ENCODE measurements at places on chromosomes 7 and 10.

DNA sequence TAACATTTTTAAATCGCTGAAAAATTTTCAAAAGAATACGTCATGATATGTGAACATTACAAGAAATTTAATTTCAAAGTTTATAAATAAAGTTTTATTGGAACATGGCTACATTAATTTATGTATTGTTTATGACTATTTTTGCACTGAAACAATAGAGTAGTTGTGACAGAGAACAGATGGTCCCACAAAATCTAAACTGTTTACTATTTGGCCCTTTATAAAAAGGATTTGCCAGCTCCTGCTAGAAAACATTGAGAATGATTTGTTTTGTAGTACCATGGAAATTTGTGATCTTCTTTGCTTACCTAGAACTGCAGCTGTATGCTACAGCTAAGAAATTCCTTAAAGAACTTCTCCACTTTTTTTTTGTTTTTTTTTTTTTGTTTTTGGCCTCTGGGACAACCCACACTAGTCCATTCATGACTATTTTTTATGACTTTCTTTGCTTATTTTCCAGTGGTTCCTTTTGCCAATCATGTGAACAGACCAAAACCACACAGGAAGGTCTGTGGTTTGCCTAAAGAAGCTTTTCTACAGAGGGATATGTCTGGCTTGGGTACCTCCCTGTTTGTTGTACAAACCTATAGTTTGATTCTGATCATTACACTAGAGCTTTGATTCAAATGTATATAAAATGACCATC lies 55.7 kb downstream of the ST7 start:
- no peak for DNase-seq

- no peak for DNase-seq
These were observed 319.3 kb upstream of the GHITM start for GRCh38 chr10:83820033-83820432.

DNA sequence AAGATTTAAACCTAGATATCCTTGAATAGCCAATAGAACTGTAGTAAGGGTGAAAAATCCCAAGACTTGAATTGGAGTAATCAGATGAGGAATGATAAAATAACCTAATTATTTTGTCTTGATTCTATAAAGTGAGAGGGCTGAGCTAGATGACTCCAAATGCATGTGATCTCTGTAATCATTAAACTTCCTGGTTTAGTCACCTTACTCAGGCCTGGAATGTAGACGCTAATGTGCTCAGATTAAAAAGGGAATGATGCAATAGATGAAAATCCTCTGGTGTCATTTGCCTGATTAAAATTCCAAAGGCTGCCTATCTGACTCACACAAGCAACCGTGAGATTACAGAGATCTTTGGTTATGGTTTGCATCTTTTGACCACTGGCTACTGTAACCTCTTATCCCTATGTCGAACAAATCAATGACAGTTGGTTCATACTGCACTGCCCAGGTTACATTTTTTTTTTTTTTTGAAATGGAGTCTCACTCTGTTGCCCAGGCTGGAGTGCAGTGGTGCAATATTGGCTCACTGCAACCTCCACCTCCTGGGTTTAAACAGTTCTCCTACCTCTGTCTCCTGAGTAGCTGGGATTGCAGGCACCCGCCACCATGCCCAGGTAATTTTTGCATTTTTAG lies 2.9 kb upstream of the HKDC1 start:
- DNase-seq, result peak; percentile 55

- no peak for DNase-seq
These were observed 479.1 kb upstream of the ZMIZ1 start for GRCh38 chr10:78589687-78590086.

DNA sequence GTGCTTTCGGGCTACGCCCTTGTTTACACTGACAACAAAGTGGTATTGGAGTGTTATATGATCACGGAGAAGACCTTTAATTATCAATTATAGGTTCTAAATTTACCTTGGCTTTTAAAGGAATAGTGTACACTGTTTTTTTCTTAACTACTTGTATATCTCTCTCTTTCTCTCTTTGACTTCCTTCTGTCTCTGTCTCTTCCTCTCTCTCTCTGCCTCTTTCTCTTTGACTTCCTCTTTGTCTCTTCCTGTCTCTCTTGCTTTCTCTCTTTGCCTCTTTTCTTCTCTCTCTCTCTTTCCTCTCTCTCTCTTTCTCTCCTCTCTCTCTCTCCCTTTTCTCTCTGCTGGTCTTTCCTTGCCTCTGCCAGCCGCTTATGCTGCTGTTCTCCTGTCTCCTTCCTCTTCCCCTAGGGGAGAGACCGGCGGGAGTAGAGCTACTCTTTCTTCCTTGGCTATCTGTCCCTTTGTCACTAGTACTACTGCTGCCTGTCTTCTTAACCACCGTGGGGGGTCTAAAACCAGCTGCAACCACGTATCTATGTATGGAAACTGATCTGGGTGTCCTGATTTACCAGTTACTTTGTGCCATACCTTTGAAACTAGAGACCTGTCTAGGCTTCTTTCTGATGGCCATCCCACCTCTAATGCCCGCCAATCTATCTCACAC lies 36.9 kb upstream of the GSDME start:
- no peak for DNase-seq

DNA sequence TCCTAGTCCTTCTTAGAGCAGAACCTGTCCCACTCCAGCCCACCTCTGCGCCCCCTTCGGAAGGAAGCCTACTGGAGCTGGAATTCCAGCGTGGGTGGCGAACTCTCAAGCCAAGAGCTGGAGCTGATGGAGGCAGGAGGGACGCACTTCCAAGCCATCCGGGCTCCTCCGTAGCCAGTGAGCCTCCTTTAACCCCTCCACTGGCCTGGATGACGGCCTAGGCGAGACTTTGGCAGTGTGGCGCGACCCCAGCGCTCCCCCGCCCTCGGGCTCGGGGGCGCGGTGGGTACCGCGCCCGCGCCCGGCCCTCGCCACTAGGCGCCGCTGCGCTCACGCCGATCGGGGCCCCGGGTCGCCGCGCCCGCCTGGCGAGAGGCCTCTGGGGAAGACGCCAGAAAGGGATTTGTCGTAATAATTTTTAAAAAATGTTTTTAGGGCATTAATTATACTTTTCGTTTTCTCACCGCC lies 5.1 kb upstream of the EMX2 start:
- DNase-seq, result no peak

GRCh38 chr7:84177758-84178412 lies 16.7 kb downstream of the SEMA3A start:
- DNase-seq, result no peak

DNA sequence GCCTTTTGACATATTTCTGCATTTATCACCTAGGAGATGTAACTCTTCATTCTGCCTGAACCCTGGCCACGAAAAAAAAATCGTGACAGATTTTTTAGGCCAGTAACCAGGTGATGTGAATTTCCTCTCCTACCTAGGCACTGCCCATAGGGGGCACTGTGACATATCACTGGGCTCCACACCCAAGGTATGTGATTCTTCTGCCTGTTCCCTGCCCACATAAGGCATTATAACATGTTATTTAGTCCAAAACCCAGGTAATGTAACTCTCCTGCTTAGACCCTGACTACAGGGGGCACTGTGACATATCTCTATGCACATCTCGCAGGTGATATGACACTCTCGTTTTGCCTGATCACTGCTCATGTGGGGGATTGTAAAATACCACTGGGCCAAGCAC lies 29.5 kb upstream of the ZNF107 start:
- no peak for DNase-seq

GRCh38 chr10:128713471-128713870 lies 587.2 kb upstream of the MKI67 start:
- no peak for DNase-seq

DNA sequence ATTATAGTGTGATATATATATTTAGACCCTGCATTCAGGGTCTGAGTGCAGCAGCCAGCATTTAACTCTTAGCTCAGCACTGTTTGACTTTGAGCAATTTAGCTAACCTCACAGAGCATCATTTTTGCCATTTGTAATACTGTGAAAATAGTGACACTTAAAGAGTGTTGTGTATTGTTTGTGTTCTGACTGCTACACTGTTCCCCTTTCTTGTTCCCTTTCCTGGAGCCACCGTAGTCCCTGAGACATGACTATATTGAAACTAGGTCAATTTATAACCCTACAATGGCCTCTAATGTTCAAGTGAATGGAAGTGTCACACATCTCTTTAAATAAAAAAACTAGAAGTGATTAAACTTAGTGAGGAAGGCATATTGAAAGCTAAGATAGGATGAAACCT lies 20.3 kb upstream of the CD36 start:
- no peak for DNase-seq

- no peak for DNase-seq
These were observed 9.9 kb downstream of the DIP2C start for GRCh38 chr10:679556-679955.

GRCh38 chr10:76251841-76252671 lies 820.6 kb downstream of the LRMDA start:
- no peak for DNase-seq

Data from keratinocyte (primary cell).